ENCODE measurements at places on chromosomes 3 and 15.

- DNase-seq, result no peak
Measured at GRCh38 chr3:152942366-152942765, 107.4 kb downstream of the P2RY1 start.

- DNase-seq, result no peak
Measured at GRCh38 chr3:184156522-184156955, 1.4 kb downstream of the DVL3 start.

- DNase-seq, result no peak
Measured at GRCh38 chr3:135837977-135838631, 127.4 kb upstream of the PPP2R3A start.

GRCh38 chr15:96252148-96252547, 78.4 kb upstream of the NR2F2 start:
- DNase-seq, result no peak

DNA sequence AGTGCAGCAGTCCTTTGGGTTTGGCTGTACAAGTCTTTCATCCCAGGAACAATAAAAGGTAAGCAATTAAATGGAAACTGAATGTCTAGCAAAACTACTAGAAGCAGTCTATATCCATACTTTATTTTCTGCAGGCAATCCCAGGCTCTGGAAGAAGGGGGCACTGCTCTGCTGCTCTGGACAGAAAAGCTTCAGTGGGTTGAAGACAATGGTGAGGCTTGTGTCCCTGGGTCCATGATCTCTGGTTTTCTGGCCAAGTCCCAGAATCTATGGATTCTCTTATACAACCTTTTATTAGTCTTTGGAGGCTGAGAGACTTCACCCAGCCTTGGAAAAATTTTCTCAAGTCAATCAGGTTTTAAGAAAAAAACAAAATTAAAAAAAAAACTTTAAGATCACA, 35.6 kb downstream of the SCAP start:
- DNase-seq, result no peak

- no peak for DNase-seq
Measured at GRCh38 chr15:81373176-81373575, 837 bp downstream of the TMC3 start.

DNA sequence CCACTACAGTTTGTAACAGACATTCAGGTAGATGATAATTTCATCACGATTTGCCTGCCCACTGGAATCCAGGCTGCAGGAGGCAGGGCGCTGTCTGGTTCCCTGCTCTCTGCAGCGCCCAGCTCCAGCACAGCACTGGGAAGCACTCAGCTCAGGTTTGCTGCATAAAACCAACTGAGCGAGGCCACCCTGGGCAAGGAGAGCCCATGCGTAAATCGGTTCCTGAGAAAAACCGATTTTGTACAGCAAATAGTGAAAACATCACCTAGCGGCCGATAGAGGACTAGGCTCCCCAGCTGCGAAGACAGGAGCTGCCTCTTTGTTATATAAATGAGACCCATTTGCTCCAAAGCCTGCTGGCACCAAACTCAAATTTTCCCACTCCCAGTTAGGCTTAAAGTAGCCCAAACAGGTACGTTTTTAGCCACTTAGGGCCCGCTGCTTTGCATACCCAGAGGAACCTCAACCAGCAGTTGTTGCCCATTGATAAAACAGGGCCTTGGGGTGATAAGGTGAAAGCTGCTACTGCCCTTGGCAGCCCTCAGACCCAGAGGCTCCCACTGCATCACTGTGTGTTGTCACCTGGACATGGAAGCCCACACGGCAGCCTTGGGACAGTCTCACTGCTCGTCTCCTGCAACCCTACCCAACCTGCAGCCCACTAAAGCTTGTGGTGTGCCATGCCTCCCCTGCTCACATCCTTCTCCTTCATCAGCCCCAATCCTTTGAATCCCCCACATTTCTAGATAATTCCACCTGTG, 47.5 kb downstream of the ALDH1L1 start:
- no peak for DNase-seq

- DNase-seq, result no peak
Measured at GRCh38 chr3:7371693-7372572, 511.0 kb downstream of the GRM7 start.

DNA sequence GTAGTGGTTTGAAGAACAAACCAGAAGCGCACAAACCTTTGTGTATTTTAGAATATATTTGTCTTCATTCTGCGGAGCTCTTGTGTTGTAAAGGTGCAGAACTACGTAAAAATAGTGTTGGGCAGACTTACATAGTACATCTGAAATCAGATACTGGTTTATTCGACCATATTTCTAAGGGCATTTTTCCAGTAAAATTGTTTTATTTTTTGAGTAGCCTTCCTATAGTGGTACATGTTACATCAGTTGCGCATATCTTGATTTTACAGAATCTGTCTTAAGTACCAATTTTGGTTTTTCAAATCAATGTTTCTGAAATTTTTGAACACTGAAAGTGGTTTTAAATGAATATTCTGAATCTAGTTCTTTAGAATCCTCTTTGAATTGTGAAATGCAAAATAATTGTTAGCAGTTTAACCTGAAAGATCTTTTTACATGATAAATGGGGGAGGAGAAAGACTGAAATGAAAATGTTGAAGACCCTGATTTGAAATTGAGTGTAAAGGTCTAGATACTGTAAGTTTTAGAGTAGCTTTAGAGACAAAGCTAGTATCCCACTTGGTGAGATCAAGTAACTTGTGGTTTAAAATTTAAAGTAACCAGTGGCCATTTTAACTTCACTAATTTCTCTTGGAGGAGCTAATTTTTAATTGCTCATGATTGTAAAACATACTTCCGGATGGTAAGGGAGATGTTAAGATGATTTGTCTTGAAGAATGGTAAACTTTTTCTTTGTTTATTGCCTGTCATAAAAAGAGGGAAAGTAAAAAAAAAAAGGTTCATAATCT, 15.5 kb upstream of the CHD2 start:
- DNase-seq, result no peak

DNA sequence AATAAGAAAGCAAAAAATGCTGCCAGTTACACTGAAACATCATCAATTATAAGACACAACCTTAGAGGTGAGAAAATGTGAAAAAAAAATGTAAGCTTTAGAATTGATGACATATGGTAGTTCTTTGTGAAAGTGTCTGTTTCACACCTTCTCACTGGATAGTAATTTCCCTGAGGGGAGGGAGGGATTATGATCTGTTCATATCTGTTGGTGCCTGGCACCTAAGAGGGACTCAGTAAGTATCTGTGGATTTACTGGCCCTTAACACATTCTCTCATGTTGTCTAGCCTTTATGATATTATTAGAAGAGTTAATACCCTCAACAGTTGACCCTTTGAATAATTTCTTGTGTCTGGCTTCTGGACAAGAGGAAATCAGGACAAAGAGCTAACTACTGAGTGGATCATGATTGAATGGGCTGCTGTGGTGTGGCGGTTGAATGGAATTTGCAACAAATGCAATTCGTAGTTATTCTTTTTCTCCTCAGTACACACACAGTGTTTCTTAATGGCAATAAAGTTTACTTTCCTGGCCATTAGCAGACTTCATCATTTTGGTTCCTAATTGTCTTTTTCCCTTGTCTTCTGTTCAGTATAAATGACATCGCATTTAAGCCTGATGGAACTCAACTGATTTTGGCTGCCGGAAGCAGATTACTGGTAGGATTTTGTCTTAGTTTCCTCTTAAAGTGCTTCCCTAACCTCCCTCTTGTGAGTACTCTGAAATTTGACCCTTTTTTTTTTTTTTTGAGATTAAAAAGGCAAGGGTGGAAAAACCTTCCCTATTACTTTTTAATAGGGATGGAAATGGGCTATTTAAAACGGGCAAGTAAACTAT, 9.5 kb downstream of the IFT122 start:
- no peak for DNase-seq

- DNase-seq, result no peak
Measured at GRCh38 chr3:151684094-151684493, 49.6 kb upstream of the AADACL2 start.

DNA sequence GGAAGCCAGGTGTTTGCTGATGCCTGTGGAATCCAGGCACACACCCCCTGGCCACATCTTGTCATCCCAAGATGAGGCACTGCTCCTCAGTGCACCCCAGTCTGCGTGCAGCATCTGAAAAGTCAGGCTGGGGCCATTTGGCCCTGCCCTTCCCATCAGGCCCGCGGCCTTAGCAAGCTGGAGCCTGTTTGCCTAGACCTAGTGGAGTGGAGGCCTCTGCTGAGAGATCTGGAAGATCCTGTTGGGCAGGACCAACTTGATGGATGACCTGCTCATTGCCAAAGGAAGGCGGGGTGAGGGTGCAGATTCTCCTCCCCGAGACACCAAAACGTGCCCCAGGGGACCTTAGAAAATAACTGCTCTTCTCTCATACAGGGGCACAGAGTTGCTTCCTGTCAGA, 220.2 kb downstream of the SHQ1 start:
- DNase-seq, result no peak

- DNase-seq, result no peak
Measured at GRCh38 chr3:42610976-42611375, 10.5 kb downstream of the NKTR start.

Measured in activated naive CD4-positive, alpha-beta T cell treated with anti-CD3 and anti-CD28 coated beads, Interleukin-2, amount 50 U/mL, for 16 hours (primary cell).